ENCODE measurements at places on chromosomes 6 and 20.
A peak's percentile ranks its signal among the peaks of the same experiment; 100 is the strongest.

GRCh38 chr20:16560661-16561060, 12.6 kb downstream of the KIF16B start:
- DNase-seq = no peak

- no peak for DNase-seq
Observed at GRCh38 chr6:516213-516612, 124.7 kb downstream of the IRF4 start.

- no peak for DNase-seq
Observed at GRCh38 chr6:21295506-21296240, 297.9 kb upstream of the SOX4 start.

DNA sequence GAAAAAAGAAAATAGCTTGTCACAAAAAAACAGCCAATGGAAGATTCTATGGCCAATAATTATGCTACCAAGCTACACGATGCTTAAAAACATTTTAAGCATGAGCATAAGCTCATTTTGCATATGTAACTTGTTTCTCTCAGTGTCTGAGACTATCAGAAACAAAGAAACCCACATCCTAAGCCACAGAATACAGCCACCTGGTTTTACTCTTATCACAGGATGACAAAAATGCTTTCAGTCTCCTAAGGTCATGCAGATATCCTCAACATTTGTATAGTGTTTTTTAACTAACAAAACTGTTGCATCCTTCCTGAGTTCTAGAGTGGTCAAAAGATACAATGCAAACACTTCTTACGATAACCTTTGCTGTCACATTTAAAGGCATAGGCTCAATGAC, 172.1 kb upstream of the RUNX2 start:
- DNase-seq = peak; percentile 68

DNA sequence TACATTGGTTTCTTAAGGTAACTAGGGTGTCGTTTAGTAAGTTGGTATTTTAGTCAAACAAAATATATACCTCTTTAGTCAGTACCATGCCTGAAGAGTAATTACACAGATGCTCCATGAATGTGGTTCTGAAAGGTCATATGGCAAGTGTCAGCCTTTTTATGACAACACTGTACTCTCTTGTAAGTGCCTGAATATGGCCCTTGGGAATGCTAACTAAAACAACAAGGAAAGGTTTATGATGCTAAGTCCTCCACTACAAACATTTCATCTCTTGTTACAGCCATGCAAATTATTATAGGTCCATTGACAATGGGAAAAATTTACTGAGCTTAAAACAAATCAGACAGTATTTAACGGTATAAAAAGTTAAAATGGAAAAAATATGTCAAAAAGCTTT, 39.0 kb upstream of the SUPT3H start:
- no peak for DNase-seq

- DNase-seq = no peak
Observed at GRCh38 chr20:33604084-33604990, 57.8 kb upstream of the C20orf144 start.

DNA sequence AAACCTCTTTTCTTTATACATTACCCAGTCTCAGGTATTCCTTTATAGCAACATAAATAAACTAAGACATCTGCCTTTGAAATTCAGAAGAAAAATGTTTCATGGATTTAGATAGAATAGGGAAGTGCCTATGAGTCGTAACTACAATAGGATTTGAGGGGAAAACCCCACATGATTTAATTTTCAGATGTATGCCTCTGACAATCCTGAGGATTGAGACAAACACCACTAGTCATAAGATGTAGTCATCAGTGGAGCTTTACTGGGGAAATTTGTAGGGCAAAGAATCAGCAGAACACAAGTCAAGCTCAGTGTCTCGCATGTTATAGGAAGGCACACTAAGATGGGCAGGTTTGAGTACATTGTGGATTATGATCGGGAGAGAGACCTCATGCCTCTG, 566.4 kb downstream of the BMP2 start:
- DNase-seq = no peak

DNA sequence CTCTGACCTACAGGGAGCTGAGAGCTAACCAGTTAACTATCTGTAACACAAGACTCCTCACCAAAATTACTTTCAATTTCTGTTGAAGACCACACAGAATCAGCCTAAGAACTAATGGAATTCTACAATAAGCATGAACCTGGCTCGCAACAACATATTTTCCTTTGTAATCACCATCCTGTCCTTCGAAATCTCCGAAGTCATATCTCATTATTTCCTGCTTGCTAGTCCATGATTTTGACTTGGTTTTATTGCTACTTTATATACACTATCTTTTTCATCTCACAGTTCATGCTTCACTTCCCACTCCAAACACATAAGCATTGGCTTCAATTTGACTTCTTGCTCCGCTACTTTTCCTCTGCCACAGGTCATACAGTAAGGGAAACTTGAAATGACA, 405.8 kb upstream of the FKBP1C start:
- DNase-seq = no peak

DNA sequence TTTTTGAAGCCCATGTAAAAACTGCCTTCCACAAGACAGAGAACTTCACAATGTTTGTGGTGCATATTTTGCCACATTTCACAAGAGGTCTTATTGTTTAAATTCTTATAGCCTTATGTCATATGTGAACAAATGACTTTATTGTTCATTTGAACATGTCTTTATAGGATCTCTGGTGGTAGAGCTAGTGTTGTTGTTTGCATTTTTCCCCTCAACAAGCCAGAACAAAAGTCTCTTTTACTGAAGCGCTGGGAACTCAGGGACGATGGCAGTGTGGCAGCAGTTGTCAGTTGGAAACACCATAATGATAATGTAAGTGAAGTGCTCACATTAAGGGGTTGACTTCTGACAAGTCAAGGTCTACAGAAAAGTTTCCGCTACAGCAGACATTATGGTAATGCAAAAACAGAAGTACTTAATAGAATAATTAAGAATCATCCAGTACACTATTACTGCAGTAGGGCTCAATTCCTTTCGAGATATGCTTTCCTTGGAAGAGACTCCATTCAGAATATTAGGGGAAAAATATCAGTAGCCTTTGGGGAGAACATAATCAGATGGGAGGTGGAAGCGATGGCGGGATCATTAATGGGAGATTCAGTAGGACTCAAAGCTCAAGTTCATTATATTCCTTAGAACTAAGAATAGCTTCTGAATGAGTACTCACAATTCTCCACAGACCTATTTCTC, 180.0 kb downstream of the GJA10 start:
- DNase-seq = no peak

- no peak for DNase-seq
Observed at GRCh38 chr6:83708546-83708969, 343 bp downstream of the SNAP91 start.

- no peak for DNase-seq
Observed at GRCh38 chr6:107202876-107203468, 87.7 kb upstream of the BEND3 start.

DNA sequence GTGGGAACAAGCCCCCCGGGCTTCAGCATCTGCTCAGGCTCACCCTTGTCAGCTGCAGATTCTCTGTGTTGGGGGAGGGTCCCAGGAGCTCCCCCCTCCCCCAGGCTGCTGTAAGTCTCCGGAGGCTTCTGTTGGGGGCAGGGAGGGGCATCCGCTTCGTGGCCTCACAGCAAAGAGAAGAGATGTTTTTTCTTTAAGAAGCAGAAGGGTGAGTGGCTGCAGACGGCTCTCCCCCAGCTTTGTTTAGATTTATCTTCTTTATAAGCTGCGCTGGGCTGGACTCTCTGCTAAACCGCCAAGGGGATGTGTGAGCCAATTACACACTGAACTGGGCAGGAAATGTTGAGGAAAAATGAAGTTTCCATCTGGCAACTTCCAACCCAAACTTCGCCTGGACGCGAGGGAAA, 48.7 kb upstream of the GATA5 start:
- DNase-seq = no peak

DNA sequence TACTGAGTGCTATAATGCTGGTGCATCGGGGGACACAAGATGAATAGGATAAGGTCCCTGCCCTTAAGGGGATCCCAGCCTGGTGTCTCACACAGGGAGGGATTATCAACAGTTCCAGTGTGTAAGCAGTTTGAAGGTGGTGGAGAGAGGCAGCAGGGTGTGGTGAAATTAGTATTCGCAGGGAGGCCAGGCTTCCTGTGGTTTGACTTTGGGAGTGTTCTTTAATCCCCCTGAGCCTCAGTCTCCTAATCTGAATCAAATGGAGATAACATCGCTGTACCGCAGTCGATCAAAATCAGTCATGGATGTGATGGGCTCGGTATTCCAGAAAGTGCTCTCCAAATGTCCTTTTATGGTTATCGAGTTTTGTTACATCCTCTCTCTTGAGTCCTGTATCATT, 288.1 kb upstream of the SUPT3H start:
- peak; percentile 59 for DNase-seq

DNA sequence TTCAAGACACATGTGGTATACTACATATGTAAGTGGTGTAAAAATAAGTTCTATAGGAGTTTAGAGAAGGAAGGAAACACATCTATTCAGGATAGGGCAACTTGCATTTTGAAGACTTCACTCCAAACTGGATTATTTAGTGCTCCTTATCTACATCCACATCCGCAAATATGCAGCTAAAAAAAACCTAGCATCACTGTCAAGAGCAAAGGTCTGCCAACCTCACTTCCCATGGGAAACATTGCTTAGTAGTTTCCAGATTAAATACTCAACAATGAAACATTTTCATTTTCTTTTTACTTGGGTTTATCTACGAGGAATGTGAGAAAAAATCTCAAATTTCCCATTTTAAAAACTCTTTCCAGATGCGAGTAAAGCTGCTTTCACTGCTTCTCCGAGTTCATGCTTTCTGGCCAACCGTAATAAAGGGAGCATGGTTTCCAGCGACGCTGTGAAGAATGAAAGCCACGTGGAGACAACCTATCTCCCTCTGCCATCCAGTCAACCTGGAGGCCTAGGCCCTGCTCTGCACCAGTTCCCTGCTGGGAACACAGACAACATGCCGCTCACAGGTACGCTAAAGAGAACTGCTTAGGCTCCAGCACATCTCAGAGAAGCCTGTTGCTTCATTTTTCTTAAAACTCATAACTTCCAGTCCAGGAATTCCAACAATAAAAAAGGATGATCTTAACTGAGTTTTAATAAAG, 48.2 kb downstream of the RFX6 start:
- no peak for DNase-seq

GRCh38 chr6:5058254-5058653, 26.9 kb upstream of the PPP1R3G start:
- DNase-seq = no peak

GRCh38 chr6:115667478-115668026, 393.1 kb downstream of the FRK start:
- no peak for DNase-seq

GRCh38 chr6:32816746-32817204, at the start of gene HLA-DOB:
Gene HLA-DOB (minus strand): TSS chr6:32817002. CDS start chr6:32816951, 51 bp downstream.
- DNase-seq = peak; percentile 40

All from activated CD4-positive, alpha-beta T cell treated with anti-CD3 and anti-CD28 coated beads, Interleukin-2, Interleukin-6, amounts not matched to agents 100 ng/mL and 50 ng/mL, durations not matched to agents 16 hours and 8 hours (primary cell).